ENCODE measurements at places on chromosomes 7 and 10.

GRCh38 chr7:73613954-73614735, 10.2 kb downstream of the MLXIPL start:
- peak; percentile 55 for DNase-seq

DNA sequence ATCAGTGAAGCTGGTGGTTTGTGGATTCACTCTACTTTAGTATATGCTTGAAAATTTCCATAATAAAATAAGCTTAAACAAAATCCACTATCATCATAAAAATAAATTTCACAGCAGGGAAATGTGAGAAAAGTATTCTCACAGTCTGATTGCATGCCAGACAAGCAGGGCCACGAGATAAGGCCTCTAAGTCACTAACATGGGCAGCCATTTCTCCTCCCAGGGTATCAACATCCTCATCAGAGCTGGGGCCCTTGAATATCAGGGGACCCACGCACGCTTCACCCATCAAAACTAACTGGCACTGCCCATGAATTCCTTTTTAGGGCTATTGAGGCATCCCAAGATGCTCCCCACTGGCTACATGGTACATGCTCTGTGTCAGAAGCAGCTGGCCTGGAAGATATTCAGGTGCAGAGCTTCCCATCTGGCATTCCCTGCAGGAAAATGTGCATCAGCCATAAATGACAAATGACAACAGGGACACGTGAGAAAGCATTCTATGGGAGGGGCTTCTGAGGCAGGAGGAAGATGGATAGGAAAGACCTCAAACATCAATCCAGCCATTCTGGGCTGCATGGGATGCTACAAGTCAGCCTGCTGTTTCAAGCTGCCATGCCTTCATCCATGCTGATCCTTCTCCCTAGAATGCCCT, 17.4 kb downstream of the CCDC6 start:
- no peak for DNase-seq

DNA sequence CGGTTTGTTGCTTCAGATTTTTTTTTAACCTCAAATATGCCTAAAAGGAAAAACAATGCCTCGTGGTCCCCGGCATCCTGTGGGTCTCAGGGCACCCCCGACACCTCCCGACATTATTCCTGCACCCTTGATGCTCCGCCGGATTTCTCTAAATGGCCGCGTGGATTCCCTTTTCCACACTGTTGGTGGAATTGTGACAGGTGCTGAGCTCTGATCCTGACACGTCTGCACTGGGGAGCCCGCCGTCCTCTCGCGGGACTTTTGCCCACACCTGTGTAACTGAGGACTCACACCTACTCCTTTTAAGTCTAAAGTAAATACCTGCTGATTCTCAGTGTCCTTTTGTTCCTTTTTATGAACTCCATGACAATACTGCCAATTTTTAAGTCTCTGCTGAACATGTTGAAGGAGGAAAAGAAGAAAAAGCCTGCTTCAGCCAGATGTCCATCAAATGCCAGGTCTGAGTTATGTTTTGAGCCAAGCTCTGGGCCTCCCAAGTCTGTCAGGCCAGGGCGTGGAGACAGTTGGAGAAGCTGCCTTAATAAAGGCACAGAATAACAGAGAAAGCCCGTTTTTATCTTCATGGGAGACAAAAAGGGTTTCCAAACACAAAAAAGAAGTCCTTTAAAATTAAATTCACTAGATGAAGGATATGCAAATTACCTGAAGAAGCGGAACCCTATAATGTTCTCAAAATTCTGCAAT, 568.2 kb downstream of the DNAJB6 start:
- DNase-seq, result no peak

GRCh38 chr7:130932667-130933432, 198.8 kb upstream of the KLF14 start:
- no peak for DNase-seq

- no peak for DNase-seq
Observed at GRCh38 chr10:29540016-29540415, 94.8 kb downstream of the SVIL start.

DNA sequence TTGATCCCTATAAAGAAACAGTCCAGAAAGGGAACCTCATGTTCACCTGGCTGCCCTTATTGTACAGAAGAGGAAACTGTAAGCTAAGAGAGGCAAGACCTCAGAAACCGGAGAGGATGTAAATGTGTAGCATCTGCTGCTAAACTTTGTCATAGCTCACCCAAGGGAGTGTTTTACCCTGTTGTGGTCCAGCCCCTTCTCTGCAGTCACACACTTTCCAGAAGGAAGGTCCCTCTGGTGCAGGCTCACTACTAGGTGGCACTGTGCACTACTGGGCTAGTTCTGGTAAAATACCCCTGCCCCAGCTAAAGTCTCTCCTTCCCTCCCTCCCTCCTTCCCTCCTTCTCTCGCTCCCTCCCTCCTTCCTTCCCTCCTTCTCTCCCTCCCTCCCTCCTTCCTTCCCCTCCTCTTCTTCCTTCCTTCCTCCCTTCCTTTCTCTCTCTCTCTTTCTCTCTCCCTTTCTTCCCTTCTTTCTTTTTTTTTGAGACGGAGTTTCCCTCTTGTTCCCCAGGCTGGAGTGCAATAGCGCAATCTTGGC, 42.5 kb upstream of the LCOR start:
- no peak for DNase-seq

DNA sequence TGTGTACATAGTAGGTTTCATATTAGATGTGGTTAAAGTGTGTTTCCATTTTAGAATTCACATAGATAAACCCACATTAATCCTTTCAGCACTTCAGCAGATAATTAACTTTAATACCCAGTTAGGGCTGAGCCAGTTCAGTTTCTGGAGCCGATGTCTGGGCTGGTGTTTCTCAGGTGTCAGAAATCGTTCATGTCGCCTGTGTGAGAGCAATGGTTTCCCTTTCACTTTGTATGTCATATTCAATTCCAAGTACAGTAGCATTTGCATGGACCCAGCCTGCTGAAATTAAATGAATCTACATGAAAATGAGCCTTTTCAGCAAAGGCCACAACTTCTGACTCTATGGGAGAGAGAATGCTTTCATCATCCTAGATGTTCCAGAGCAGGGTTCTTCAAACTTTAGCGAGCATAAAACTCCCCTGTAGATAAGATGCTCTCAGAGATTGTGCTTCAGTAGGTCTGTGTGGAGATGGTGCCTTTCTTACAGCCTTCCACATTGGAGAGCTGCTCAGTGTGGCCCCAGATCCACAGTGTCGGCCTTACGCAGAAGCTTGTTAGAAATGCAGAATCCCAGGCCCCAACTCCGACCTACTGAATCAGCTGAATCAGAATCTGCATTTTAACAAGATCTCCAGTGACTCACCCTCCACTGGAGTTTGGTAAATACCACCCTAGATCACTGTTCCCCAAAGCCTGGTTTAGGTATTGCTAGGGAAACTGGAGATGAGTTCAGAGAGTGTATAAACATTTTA, 19.6 kb downstream of the WIPF3 start:
- DNase-seq, result no peak

DNA sequence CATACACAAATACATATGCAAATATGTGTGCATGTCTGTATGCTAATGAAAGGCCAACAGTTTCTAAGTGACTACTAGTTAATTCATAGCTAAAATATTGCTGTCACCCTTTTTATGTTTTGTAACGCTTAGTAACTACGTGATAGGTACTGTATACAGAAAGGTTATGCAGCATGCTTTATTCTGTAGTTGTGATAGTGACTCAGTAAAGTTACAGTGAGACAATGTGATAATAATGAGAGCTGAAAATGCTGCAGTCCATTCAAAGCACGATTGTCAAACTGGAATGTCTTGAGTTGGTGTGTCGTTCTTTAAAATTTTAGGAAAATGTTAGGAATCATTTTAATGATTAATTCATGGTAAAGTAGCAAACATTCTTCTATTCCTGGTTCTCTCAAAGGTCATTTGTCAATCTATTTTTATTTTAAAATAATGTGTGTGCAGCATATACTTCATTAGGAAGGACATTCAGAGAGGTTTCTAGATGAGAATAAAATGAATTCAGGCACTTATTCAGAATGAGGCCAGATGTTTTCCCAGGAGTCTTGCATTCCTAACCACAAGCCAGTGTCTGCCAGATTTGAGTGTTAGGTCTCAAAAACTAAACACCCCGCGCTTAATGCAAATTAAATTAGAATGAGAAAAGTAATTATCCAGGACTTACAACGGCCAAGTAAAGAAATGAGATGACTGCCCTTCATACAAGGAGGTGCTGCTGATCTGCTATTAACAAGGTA, 408.8 kb upstream of the FZD8 start:
- no peak for DNase-seq

- DNase-seq, result no peak
Observed at GRCh38 chr10:121914661-121915060, 13.2 kb downstream of the ATE1 start.

- DNase-seq, result no peak
Observed at GRCh38 chr10:121080281-121080891, 229.2 kb downstream of the WDR11 start.

DNA sequence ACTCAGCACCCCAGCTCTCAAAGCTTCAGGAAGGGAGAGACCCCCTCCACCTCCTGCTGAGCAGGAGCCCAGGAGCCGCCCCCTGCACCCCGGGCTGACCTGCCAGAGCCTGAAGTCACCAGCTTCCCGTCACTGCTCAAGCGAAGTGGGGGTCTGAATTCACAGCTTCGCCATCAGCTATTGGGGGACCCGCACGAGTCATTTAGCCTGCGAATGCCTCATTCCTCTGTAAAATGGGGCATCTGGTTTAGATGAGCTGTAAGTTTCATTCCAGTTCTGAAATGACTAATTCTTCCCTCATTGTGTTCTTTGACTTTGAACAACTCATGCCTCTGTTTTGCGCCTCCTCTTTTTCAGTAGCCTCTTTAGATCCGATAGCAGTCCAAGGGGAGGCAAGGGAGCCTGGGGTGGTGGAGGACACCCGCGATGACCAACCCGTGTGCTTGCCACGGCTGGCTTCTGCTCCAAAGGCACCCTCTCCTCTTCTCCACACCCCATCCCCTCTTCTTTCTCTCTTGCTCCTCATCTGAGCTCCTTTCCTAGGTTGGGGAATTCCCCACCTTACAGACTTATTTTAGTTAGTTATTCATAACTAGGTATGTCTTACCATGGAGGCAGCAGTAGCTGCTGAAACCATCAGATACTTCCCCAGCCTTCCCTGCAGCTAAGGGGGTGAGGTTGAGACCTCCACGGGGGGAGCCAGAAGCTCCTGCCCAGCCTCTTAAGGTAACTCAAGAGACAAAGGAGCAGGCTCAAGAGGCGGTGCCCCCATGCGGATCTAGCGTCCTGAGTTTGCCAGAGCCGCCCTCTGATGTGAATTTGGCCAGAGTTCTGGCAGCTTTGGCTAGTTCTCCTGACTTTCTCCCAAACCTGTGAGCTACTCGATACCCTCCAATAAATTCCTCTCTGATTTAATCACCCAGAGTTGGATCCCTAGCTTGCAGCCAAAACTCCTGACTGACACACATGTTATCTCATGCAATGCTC, 47.7 kb downstream of the RBM17 start:
- DNase-seq, result no peak

- no peak for DNase-seq
Observed at GRCh38 chr7:44622342-44623151, 16.1 kb downstream of the OGDH start.

DNA sequence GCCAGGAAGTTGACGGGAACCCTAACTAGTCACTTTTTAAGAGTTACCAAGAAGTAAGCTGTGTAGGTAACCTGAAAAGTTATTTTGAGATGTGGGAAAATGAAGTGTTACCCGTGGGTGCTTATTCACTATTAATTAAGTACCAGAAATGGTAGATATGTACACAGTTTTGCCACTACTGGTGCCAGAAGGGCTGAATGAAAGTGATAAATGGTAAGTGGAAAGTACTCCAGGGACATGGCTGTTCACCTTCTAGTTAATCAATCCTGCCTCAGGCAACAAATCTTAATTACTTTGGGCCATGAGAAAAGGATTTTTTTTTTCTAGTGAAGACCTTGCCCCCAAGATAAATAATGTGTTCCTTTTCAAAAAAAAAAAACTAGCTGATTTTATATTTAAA, 15.8 kb downstream of the NET1 start:
- no peak for DNase-seq

- DNase-seq, result no peak
Observed at GRCh38 chr7:139341776-139342226, 664 bp downstream of the FMC1 start.

DNA sequence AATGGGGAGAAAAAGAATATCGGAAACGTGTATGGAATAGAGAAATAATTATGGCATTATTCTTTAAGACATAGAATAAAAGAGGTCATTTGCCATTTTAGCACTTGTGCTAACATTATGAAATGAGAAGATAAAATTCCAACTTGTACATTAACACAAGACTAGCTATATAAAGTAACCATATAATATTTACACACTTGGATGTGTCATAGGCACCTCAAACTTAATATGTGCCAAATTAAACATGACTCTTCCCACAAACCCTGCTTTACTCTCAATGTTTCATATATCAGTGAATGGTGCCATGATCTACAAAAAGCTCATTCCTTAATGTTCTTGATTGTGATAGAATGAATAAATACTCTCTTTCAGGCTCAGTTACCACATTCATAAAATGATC, 4.1 kb upstream of the MINDY3 start:
- no peak for DNase-seq

DNA sequence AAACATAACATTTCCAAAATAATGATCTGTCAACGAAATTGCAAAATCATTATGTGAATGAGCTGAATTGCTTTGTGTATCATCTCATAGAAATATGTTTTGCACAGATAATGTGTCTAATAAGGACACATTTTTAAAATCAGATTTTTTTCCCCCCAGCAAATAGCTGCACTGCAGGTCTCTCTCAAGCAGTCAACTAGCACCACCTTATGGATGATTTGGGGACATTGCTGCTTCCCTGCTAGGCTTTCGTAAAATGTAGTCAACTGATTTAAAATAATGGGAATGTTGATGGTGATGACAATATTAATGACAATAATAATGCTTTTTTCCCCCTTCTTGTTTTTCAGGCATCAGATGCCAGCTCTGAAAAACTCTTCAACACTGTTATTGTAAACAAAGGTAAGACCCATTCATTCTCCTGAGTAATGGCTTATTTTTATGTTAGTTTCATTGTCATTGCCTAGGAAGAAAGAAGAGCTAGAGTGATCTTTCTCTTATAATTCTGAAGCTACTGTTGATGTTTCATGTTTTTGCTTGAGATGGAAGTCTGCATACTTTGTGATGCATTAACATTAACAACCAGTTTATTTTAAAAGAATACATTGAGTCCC, 433.6 kb upstream of the GALNT17 start:
- peak; percentile 56 for DNase-seq

DNA sequence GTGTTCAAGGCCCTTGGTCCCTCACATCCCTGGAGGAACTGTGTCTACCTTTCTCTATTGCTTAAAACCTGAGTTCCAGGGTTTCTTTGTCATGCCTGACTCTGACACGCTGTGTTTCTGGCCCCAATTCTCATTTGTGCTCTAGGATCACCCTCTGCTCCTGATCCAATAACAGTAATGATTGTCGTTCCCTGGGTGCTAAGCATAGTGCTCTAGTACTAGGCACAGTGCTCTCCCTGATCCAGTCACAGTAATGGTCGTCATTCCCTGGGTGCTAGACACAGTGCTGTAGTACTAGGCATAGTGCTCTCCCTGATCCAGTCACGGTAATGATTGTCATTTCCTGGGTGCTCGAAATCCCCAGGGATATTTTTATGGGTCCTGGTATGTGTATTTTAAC, 46.6 kb upstream of the UCN3 start:
- no peak for DNase-seq

GRCh38 chr7:79761876-79762429, 308.5 kb upstream of the MAGI2 start:
- no peak for DNase-seq

All from NCI-H345 (cell line).